ENCODE measurements at places on chromosomes 6 and 20.

- H3K36me3 ChIP-seq: no peaks in the 10 kb centered on the region
- no peak for DNase-seq
- H3K27ac ChIP-seq: no peak overlapping the region
- H3K4me1 ChIP-seq: no peaks in the 10 kb centered on the region
- H3K4me3 ChIP-seq: no peak overlapping the region
- no peaks in the 10 kb centered on the region for H3K27me3 ChIP-seq
Observed at GRCh38 chr6:83985715-83986114, 47.9 kb upstream of the MRAP2 start.

GRCh38 chr20:51884561-51884960, 82.2 kb upstream of the SALL4 start:
- no peaks in the 10 kb centered on the region for H3K36me3 ChIP-seq
- no peak for DNase-seq

- no peaks in the 10 kb centered on the region for H3K27me3 ChIP-seq
- no peak for DNase-seq
- H3K4me3 ChIP-seq: peak within 1 kb of the TSS; percentile 59
- H3K27ac ChIP-seq: peak within 1 kb of the TSS; percentile 57
- H3K4me1 ChIP-seq: peaks cover 25% of the 10 kb centered on the region
- H3K36me3 ChIP-seq: no peaks in the 10 kb centered on the region
Observed at GRCh38 chr6:106974336-106974998, at the start of gene CD24. TSS of gene CD24 (minus strand) at chr6:106974729. CDS start at chr6:106974646, 83 bp downstream.

- no peaks in the 10 kb centered on the region for H3K27me3 ChIP-seq
- peaks cover 6% of the 10 kb centered on the region for H3K36me3 ChIP-seq
- H3K27ac ChIP-seq: no peak overlapping the region
- no peaks in the 10 kb centered on the region for H3K4me1 ChIP-seq
- H3K4me3 ChIP-seq: no peak overlapping the region
Observed at GRCh38 chr6:109820706-109821350, 129.7 kb downstream of the FIG4 start.

DNA sequence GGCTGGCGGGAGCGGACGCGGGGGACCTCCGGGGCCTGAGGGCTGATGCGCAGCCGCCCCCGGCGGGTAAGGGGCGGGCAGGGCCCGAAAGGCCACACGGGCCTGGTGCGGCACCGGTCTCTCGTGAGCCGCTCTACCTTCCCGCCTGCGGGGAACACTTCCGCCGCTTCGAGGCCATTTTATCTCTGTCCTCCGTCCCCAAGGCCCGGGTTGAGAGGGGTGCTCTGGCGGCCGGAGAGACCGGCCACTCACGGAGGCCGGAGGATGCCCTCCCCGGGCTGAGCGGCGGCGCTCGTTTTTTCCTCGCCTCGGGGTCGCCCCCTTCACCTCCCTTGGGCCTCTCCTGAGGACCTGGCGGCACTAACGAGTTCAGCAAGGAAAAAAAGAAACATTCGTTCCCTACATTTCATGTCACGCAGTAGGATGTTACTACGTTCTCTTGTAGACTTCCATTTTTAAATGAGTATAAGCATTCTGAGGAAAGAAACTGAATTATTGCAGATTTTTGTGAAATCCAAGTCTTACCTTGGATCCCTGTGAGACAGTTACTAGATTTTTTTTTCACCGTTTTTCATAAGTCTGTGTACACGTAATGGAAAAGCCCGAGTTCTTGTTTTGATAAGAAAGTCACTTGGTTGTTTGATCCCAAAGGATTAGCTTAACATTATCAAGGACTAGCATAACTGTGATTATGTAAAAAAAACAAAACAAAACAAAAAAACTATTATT, 575 bp downstream of the WTAP start:
- no peaks in the 10 kb centered on the region for H3K36me3 ChIP-seq
- H3K4me1 ChIP-seq: peaks cover 53% of the 10 kb centered on the region
- H3K4me3 ChIP-seq: peak overlapping the region; percentile 79
- H3K27ac ChIP-seq: peak overlapping the region; percentile 97

- peak overlapping the region; percentile 78 for H3K27ac ChIP-seq
- no peak for DNase-seq
- no peaks in the 10 kb centered on the region for H3K36me3 ChIP-seq
- H3K27me3 ChIP-seq: no peaks in the 10 kb centered on the region
- peaks cover 57% of the 10 kb centered on the region for H3K4me1 ChIP-seq
- peak overlapping the region; percentile 93 for H3K4me3 ChIP-seq
Observed at GRCh38 chr6:170553534-170554012, 466 bp upstream of the PSMB1 start.

DNA sequence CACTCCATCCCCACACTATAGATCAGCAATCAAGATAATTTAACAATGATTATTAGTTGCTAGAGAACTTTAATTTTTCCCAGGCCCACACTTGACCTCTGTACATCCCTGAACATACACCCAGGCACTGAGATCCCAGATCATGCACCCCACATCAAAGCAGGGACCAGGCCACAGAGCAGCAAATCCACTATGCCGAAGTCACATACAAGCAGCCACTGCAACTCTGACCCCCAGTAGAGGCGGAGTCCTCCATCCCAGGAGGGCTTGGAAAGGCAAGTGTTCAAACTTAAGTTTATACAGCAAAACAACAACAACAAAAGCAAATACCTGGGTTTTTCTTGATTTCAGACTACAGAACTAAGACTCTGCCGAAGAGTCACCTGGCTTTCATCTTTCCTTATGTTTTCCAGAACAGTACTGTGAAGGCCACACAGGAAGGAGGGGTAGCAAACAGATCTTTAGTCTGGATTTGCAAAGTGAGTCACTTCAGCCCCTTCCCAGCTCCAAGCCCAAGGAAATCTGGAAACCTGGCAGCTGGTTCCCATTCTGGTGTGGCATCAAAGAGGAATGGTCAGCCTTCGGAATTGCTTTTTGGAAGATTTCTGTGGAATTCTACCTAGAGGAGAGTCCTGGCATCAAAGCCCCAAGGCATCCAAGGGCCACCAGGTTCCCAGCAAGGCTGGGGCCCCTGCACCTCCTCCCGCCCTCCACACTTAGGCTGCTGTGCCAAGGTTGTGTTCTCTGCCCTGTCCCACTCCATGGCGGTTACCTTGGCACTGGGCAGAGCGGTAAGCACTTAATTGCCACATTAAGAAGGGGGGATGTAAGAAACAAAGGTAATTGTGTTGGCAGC, 7.3 kb downstream of the JAG1 start:
- peaks cover 88% of the 10 kb centered on the region for H3K4me1 ChIP-seq
- peak overlapping the region; percentile 97 for H3K27ac ChIP-seq
- H3K4me3 ChIP-seq: peak overlapping the region; percentile 91
- no peak for DNase-seq
- peaks cover 29% of the 10 kb centered on the region for H3K36me3 ChIP-seq
- no peaks in the 10 kb centered on the region for H3K27me3 ChIP-seq

GRCh38 chr20:55269913-55270312, 735.4 kb downstream of the CBLN4 start:
- no peak for DNase-seq
- no peak overlapping the region for H3K4me3 ChIP-seq
- no peaks in the 10 kb centered on the region for H3K4me1 ChIP-seq
- H3K27ac ChIP-seq: no peak overlapping the region

DNA sequence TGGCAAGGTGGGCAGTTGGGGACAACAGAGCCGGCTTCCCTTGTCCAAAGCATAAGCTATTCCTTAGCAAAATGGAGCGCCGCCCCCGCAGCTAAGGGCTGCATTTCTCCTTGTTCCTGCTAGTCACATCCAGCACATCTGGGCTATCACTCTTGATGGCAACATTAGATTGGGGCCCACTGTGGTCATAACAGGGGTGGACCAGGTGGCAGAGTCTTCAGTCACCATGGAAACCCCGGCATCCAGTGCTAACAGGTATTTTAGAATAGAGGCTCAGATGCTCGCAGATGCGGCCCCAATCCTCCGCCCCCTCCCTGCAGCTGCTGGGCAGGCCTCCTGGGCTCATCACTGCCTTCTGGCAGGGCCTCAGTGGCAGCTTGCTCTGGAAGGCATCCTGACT, 168.2 kb upstream of the PROKR2 start:
- H3K27me3 ChIP-seq: no peaks in the 10 kb centered on the region
- no peaks in the 10 kb centered on the region for H3K36me3 ChIP-seq
- no peak overlapping the region for H3K4me3 ChIP-seq
- H3K4me1 ChIP-seq: no peaks in the 10 kb centered on the region

DNA sequence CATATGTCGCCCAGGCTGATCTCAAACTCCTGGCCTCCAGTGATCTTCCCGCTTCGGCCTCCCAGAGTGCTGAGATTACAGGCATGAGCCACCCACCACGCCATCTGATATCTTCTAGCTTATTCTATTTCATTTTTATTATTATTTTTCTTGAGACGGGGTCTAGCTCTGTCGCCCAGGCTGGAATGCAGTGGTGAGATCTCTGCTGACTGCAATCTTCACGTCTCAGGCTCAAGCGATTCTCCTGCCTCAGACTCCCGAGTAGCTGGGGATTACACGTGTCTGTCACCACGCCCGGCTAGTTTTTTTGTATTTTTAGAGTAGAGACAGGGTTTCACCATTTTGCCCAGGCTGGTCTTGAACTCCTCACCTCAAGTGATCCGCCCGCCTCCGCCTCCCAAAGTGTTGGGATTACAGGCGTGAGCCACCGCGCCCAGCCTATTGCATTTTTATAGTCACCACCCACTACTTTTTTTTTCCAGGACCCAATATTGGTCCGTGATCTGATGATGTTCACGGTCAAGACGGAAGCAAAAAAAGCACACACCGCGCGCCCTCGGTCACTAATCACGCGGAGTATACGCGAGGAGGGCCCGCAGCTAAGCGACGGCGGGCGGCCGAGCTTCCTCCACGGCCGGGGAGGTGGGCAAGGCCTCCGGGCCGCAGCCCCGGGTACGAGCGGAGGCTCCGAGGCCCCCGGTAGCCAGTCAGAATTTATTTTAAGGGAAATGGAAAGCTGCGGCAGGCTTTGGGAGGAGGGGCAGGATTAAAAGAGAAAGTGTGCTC, 1.1 kb upstream of the LSM14B start:
- H3K36me3 ChIP-seq: peaks cover 19% of the 10 kb centered on the region
- no peak for DNase-seq
- peak overlapping the region; percentile 69 for H3K4me3 ChIP-seq
- no peaks in the 10 kb centered on the region for H3K27me3 ChIP-seq
- peak overlapping the region; percentile 89 for H3K27ac ChIP-seq
- H3K4me1 ChIP-seq: peaks cover 30% of the 10 kb centered on the region

DNA sequence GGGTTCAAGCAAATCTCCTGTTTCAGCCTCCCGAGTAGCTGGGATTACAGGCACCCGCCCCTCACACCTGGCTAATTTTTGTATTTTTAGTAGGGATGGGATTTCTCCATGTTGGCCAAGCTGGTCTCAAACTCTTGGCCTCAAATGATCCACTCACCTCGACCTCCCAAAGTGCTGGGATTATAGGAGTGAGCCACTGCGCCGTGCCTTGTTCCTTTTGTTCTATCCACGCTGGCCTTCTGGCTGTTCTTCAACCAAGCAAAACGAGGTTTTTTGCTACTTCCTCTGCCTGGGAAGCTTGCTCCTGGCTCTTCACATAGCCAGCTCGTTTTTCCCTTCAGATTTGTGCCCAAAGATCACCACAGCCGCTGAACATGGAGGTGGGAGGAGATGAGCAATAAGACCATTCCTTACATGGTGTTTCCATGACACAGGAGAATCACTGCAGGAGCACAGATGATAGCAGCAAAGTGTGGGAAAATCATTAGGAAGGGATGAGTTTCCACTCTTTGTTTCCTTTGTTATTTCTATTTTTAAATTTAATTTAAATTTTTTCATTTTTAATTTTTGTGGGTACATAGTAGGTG, 201.0 kb upstream of the ZNF217 start:
- no peaks in the 10 kb centered on the region for H3K27me3 ChIP-seq
- no peaks in the 10 kb centered on the region for H3K36me3 ChIP-seq
- no peak for DNase-seq
- no peaks in the 10 kb centered on the region for H3K4me1 ChIP-seq

- no peaks in the 10 kb centered on the region for H3K4me1 ChIP-seq
- no peaks in the 10 kb centered on the region for H3K36me3 ChIP-seq
- H3K27me3 ChIP-seq: no peaks in the 10 kb centered on the region
- no peak overlapping the region for H3K27ac ChIP-seq
- no peak for DNase-seq
Observed at GRCh38 chr20:5397393-5397792, 80.6 kb upstream of the PROKR2 start.

- H3K4me3 ChIP-seq: no peak overlapping the region
- H3K4me1 ChIP-seq: no peaks in the 10 kb centered on the region
- H3K36me3 ChIP-seq: no peaks in the 10 kb centered on the region
- H3K27me3 ChIP-seq: no peaks in the 10 kb centered on the region
- no peak for DNase-seq
Observed at GRCh38 chr20:16606468-16607070, 33.3 kb upstream of the KIF16B start.

DNA sequence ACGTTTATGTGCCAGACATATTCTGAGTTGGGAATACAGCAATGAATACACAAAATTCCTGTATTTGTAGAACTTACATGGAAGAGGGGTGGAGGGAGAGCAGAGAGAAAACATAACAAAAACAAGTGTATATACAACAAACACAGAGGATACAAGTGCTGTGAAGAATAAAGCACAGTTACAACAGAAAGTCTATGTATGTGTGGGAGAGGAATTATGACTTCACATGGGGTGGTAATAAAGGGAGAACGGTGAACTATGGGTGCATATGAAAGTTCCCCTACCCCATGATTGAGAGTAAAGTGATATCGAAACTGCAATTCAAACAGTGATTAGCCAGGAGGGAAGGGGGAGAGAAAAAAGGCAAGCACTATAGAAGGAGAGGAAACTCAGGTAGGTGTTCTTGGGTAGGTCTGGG, 24.6 kb downstream of the HBS1L start:
- no peak overlapping the region for H3K4me3 ChIP-seq
- no peaks in the 10 kb centered on the region for H3K27me3 ChIP-seq
- DNase-seq: no peak
- H3K27ac ChIP-seq: no peak overlapping the region
- H3K4me1 ChIP-seq: no peaks in the 10 kb centered on the region
- H3K36me3 ChIP-seq: peaks cover 7% of the 10 kb centered on the region

- H3K4me3 ChIP-seq: no peak overlapping the region
- H3K27ac ChIP-seq: no peak overlapping the region
- no peaks in the 10 kb centered on the region for H3K27me3 ChIP-seq
- H3K36me3 ChIP-seq: no peaks in the 10 kb centered on the region
Observed at GRCh38 chr6:141097471-141097870, 1035.3 kb upstream of the GJE1 start.

GRCh38 chr6:158789115-158789917, 29.9 kb downstream of the EZR start:
- no peaks in the 10 kb centered on the region for H3K27me3 ChIP-seq
- peaks cover 12% of the 10 kb centered on the region for H3K4me1 ChIP-seq

- H3K36me3 ChIP-seq: no peaks in the 10 kb centered on the region
- peaks cover 13% of the 10 kb centered on the region for H3K4me1 ChIP-seq
- H3K27me3 ChIP-seq: no peaks in the 10 kb centered on the region
- no peak overlapping the region for H3K4me3 ChIP-seq
- no peak for DNase-seq
Observed at GRCh38 chr20:13199279-13199678, 21.8 kb upstream of the ISM1 start.

- no peak overlapping the region for H3K4me3 ChIP-seq
- DNase-seq: no peak
- no peak overlapping the region for H3K27ac ChIP-seq
- no peaks in the 10 kb centered on the region for H3K4me1 ChIP-seq
- no peaks in the 10 kb centered on the region for H3K27me3 ChIP-seq
- no peaks in the 10 kb centered on the region for H3K36me3 ChIP-seq
Observed at GRCh38 chr20:64234291-64234791, 21.2 kb upstream of the PCMTD2 start.

Measured in vagina (tissue), 2 donors.